ENCODE measurements at places on chromosomes 1 and 21.

DNA sequence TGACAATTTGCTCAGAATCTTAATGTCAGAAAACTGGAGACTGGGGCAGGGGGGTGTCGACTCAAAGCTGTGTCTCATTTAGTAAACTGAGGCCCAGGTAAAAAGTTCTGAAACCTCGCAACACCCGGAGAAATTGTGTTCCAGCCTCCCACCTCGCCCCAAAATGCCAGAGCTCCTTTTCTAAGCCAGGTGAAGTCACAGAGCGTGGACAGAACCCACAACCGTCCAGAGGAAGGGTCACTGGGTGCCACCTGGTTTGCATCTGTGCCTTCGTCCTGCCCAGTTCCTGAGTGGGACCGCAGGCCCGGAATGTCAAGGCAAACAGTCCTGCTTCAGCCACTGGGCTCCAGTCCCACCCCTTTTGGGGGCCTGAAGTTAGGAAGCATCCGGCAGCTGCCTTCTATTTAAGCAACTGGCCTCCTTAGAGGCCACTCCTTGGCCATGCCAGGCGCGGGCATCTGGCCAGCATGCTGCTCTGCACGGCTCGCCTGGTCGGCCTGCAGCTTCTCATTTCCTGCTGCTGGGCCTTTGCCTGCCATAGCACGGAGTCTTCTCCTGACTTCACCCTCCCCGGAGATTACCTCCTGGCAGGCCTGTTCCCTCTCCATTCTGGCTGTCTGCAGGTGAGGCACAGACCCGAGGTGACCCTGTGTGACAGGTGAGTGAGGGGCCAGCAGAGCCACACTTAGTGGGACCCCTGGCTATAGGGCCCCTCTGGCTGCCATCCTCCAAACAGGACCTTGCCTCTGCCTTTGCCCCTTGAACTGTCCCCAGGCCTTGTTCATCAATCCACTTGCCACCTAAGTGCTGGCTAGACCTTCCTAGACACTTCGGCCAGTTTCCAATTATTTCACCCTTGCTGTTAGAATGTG lies at the start of gene TAS1R1:
TSS of gene TAS1R1 (plus strand) at position 401 of the 872 bp plus-strand sequence. CDS start at position 468, 67 bp downstream.
- peak; percentile 75 for DNase-seq

DNA sequence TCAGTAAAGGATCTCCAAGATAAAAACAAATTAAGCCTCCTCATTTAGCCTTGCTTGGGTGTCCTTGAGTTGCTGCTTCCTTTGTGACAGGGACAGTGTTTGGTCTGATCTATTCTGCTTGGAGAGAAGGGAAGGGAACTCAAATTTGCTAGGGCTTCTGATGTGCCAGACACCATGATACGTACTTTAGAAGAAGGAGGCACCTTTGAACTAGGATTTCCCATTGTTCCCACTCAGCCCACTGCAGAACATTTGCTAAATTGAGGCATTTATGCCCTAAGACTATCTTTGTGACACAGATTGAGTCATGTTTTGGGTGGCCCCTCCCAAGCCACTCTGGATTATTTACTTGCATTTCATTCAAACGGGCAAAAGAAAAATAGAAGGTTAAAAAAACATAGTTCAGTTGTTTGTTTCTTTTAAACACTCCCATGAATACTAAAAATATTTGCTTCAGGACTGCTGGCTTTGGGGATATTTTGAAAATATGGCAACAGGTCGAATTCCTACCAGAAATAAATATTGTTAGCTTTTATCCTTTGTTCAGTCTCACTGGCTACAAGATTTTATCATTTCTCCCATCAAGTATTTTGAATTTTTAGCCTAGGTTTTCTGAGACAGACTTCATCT lies 81.9 kb upstream of the WLS start:
- DNase-seq = no peak

GRCh38 chr1:92410706-92411105 lies 76.0 kb downstream of the GFI1 start:
- DNase-seq = no peak

DNA sequence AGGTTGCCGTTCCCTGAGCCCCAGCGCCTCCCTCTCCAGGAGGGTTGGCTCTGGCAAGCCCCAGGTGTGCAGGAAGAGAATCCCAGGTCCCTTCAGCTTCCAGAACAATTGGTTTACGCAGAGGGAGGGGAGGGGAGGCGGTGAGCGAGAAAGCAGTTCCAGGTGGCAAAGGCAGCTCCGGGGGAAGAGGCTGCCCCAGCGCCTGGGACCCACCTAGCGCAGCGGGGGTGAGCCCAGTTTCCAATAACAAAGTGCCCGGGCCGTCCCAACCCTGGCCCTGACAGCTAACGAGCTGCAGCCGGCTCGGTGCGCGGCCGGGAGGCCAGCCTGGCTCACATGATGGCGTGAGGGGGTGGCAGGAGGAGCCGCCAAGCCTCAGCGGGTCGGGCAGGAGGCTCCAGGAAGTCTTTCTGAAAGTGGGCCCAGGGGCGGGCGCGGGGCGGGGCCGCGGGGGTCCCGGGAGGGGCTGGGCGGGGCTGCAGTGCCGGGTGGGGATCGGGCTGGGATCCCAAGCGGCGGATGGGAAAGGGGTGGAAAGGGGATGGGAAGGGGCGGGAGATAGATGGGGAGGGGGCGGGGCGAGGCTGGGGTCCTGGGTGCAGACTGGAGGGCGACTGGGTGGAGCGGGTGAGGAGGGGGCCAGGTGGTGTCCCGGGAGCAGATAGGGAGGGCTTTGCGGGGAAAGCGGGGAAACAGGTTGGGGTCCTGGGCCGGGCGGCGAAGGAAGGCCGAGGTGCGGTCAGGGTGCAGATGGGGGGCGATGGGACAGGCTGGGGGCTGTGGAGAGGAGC lies 22.8 kb downstream of the DHRS3 start:
- DNase-seq = peak; percentile 84

- peak; percentile 80 for DNase-seq
Observed at GRCh38 chr1:110235834-110236682, 25.9 kb downstream of the KCNC4 start.

DNA sequence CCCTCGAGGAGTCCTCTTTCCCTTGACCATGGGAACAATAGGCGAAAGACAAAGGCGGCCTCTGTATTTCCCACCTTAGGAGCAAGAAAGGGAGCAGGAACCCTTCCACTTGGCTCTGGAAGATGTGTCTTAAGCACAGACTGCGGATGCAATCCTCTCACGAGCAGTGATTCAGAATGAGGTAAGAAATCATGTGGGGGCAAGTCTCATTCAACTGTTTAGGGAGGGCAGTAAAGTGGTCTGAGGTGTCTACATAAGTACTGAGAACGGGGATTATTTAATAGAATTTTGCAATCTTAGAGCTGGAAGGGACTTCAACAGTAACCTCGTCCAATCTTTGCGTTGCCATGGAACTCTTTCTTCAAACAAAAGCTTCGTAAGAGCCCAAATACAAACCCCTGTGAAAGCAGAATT lies 1.6 kb upstream of the DYRK3 start:
- peak; percentile 72 for DNase-seq

GRCh38 chr1:10181154-10181553 lies 29.2 kb upstream of the KIF1B start:
- peak; percentile 70 for DNase-seq

DNA sequence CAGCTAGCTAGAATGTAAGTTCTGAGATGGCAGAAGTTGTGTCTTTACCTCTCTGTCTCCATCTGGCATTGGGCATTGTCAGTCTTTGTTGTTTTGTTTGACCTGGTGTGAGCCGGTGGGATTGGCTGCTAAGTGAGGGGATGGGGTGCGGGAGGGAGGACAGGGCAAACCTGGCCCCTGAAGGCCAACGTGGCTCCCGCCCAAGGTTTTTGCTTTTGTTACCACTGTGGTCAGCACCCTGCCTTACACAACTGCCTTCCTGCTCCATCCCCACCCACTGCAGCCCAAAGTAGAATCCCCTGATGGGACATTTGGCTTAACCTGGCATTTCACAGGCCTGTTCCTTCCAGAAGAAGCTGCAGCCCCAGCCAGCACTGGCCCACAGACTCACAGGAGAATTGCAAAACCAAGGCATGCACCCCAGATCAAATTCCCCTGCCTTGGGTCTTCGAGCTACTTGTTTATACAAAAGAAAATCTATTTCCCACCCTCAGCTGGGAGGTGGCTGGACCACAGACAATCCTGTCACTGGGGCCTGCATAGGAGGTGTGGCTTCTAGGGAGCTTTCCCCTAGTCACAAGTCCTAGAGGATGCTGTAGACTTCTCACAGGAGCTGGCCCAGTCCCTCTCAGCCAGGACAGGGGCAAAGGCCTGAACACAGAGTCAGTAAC lies 147.5 kb downstream of the TRABD2B start:
- DNase-seq = no peak

- DNase-seq = peak; percentile 19
Observed at GRCh38 chr21:28445141-28445830, 547.4 kb downstream of the LTN1 start.

GRCh38 chr1:100414693-100415497 lies 62.6 kb downstream of the CDC14A start:
- no peak for DNase-seq

DNA sequence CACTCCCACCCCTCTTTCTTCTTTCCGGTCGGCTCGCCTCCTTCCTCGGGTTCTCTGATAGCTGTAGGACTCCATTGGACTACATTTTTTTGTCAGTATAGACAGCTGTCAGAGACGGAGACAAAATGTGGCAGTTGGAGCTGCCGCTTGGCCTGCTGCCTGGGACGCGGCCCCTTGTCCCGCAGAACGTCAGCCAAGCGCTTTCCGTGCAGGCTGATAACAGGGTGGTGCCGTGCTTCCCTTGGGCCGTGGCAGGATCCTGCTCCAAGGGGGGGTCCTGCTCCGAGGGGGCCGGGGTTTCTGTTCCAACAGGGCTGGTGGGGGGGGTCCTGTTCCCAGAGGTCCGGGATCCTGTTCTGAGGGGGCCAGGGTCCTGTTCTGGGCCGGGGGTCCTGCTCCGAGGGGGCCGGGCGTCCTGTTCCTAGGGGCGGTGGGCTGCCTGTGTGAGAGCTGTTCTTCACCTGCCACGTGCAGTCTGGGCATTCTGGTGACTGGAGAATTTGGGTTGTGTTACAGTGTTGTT lies 4.9 kb downstream of the SKI start:
- no peak for DNase-seq

GRCh38 chr1:203797948-203798655 lies 2.7 kb downstream of the ZBED6 start:
- no peak for DNase-seq

GRCh38 chr1:181919542-181919941 lies 142.0 kb downstream of the ZNF648 start:
- no peak for DNase-seq

DNA sequence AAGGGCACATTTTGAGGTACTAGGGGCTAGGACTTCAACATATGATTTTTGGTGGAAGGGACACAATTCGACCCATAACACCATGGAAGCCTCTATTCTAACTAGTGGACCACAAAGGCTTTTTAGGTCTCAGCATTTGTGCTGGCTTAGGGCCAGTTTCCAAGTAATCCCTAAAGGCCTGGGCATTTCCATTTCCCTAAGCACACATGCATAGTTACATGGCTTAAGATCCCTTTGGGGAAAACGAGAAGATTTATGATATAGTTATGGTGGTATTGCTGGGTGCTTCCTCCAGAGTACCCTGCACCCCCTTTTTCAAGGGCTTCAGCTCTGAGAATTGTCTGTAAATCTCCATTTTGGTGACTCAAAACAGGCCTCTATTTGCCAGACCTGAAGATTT lies 28.2 kb upstream of the TMEM54 start:
- no peak for DNase-seq

- DNase-seq = no peak
Observed at GRCh38 chr1:209388358-209388757, 195.2 kb upstream of the CAMK1G start.

DNA sequence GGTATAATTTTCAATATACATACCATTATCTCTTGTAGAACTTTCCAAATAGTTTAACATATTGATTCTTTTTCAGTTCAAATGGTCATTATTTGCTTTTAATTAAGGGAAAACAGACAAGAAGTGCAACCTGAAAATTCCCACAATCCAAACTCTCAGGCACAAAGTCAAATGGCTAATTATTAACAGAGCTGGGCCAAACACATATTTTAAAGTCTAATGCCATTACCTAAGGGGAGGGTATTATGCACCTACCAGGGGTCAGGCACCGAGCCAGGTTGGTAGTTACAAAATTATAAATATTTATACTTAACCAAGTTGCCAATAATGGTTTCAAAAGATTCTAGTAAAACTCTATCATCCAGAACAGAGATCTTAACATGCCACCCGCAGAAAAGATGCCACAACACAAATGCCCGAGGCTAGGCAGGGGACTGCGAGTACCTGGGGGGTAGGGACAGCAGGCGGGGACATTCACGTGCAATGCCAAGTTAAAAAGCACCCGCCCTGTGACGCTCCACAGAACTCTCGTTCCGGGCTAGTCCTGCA lies 15.0 kb downstream of the LBR start:
- DNase-seq = no peak

GRCh38 chr1:111446967-111447892 lies 1.8 kb downstream of the WDR77 start:
- no peak for DNase-seq

- DNase-seq = no peak
Observed at GRCh38 chr1:219965285-219966070, 37.1 kb upstream of the SLC30A10 start.

DNA sequence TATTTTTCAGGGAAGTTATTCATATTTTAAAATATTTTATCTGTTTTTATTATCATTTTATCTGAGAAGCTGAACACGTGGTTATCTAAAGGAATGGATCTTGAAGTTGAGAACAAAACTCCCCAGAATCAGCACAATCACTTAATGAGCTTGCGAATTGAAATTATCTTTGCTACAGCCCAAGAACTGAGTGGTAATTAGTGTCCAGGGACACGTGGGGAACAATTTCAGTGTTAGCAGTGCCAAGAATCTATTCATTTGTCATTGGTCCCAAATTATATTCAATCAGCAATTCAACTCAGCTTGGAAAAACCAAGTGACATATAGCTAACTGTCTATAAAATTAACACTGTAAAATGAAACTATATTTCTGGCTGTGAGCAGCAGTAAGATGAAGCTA lies 197.6 kb upstream of the UBE2U start:
- no peak for DNase-seq

GRCh38 chr1:116981521-116982037 lies 20.0 kb upstream of the CD101 start:
- no peak for DNase-seq

DNA sequence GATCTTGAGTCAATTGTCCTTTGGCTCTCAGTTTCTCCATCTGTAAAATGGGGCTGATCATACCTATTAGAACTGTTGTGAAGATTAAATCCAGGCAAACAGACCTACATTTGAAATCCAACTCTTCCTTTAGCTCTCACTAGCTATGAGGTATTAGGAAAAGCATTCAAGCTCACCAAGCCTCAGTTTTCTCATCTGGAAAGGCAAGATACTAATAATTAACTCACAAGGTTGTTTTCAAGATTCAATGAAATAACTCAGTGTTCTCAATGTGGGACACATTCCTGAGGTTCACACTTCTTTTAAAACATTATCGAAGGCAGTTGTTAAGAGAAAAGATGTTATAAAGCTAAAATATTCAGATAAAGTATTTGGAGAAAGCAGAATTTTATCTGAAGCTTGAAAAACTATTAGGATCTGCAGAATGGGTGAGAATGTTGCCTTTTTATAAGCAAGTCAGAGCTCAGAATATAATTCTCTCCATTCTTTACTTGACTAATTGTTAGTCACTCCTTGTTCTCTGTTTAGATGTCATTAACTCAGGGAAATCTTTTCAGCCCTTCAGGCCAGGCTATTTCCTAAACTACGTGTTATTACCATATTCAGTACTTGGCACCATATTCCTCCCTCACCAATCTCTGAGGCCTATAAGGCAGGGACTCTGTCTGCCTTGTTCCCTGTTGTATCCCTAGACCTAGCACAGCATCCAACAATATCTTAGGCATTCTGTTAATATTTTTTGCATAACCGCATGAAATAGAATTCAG lies 72.0 kb upstream of the VAV3 start:
- DNase-seq = no peak
